ENCODE measurements at places on chromosomes 4 and X.

- no peak for DNase-seq
Observed at GRCh38 chrX:17072301-17072700, 125.8 kb downstream of the REPS2 start.

DNA sequence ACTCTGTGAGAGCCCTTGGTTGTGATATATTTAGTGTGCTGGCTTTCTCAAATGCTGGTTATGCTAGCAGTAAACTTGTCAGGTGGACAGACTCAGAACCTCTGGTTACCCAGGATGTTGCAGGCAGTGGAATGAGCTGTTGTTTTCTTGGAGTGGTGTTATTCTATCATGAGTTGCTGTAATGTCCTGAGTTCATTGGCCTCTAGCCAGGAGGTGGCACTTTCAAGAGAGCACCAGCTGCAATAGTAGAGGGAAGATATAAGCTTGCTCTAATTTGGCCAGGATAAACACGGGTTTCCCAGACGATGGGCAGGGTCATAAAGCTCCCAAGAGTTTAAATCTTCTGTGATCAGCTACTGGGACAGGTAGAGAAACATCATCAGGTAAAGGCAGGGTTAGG is 95.0 kb upstream of the UBQLN2 start:
- DNase-seq: no peak

- no peak for DNase-seq
Observed at GRCh38 chr4:15809058-15809457, 30.9 kb downstream of the CD38 start.

- DNase-seq: no peak
Observed at GRCh38 chr4:152220201-152220666, 315.7 kb downstream of the FBXW7 start.

DNA sequence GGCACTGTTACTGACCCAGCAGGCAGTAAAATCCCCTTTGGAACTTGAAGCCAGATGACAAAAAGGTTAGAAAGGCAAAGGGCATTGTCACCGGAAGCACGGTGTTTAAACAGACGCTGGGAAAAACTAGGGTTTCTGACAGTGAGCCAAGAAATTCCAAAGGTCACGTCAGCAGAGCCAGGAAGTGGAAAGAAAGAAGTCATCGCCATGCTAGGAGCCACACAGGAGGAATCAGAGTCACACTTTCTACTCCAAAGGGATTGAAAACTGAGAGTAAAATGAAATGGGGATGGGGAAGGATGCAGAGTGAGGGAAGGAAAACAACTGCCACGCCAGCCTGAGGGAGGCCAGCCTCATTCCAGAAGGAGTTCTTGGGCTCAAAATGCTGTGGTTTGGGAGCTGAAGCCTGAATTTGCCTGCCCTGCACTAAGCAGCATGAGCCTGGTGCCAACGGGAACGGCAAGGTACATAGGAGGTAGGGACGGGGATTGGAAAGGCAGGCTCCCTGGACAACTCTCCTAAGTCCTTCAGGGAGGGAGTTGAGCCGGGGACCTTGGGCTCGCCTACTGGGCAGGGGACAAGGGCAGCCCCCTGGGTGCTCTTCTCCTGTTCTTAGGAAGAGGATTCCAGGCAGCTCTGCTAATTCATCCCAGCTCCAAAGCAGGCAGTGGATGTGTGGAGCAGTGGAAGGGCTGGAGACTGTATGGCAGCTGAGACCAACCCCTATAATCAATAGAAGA is 66.8 kb downstream of the SOWAHB start:
- DNase-seq: no peak

DNA sequence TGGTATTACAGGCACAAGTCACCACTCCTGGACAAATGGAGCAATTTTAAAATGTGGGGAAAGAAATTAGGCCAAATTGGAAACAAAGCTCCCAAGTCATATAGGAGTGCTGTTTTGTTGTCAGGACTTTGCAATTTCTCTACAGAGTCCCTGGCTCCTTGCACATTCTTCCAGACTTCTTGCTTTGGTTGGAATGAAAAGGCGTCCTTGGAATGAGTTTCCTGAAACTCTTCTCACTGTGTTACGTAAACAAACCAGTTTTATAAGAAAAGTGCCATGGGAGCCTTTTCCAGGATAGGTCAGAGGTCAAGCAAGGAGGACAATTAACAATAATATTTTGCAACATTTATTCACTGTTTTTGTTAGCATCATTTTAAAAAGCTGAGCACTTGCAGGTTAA is 32.4 kb upstream of the KIT start:
- no peak for DNase-seq

GRCh38 chrX:140767646-140768045 is 58.1 kb downstream of the LINC00632 start:
- no peak for DNase-seq

GRCh38 chr4:3124070-3124767 is 49.7 kb downstream of the HTT start:
- DNase-seq: no peak

DNA sequence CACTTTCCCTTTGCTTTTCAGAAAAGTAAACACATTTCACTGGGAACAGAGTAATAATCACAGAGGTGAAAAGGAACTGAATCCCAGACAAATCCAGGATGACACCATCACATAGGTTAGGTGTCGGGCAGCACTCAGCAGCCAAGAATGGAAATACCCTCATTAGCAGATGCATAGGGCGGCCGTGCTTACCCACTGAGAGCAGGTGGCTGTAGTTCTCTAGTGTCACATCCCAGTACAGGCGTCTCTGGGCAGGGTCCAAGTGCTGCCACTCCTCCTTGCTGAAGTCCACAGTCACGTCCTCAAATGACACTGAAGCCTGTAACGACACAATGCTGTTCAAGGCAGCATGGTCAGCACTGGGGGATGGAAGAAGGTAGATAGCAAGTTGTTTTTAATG is 26.9 kb downstream of the ZNF41 start:
- DNase-seq: no peak

GRCh38 chr4:100450449-100450848 is 67.4 kb downstream of the EMCN start:
- no peak for DNase-seq

DNA sequence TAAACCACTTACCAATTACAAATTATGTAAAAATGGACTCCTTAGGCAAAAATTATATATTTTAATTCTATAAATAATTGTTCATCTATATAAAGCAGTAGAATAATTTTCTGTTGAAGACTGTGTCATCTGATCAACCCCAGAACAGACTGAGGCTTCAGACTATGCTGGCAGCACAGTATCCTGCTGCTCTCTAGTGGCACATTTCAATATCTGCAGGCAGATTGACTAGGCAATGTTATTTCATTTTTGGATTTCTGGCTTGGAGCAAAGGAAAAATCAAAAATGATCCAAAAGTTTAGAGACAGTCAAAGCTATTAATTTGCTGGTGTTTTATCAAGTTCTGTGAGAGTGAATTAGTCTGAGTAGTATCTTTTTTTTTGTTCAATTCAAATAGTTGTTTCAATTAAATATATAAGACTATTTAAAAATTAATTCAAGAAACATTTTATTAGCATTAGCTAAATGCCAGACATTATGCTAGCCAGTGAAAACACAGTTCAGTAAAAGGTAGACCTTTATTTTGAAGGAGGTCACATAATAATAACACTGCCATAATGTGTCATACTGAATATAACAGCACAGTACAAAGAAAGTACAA is 21.3 kb upstream of the SULT1E1 start:
- no peak for DNase-seq

DNA sequence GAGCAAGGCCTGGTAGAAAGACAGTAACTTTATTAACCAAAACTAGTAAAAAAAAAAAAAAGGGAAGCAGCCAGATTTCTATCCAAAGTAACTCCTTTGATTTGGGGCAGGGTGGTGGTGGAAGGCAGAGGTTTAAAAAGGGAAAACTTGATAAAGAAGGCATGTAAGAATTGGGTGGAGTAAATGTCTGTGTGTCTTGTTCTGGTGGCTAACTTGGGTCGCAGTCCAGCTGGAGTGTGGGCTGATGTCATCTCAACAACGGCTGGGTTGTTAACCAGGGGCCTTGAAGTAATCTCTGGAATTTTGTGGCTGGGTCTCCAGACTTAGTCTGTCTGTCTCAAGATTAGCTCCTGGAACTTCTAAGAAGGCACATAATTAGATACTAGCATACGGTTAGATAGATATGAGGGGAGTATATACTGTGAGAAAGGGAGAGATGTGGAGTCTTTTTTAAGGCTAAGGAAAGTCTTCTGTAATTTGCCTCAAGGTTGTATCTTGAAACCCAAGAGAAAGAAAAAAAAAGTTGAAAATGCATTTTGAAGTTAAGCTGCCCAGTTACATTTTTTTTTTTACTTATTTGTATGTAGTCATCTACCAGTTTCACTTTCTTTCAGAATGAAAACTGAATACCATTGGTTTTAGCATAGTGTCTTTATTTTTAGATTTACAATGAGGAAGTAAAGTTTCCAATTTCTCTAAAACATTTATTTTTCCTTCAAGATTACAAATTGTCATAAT is 48.3 kb downstream of the MTHFD2L start:
- DNase-seq: no peak

DNA sequence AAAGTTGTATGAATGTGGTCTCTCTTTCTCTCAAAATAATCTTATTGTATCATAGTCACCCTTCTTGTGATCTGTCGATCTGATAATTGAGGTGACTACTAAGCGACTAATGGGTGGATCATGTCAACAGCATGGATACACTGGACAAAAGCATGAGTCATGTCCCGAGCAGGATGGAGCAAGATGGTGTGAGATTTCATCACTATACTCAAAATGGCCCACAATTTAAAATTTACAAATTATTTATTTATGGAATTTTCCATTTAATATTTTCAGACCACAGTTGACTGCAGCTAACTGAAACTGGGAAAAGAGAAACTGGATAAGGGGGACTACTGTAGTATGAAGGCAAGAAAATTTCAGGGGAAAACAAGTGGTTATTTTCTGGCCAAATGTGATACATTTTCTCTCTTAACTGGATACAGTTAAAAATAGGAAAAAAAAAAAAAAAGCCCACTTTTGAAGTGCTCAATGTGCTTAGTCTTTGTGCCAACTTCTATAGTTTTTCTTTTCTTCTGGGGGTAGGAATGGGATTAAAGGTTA is 25.3 kb downstream of the FAM241A start:
- DNase-seq: no peak

DNA sequence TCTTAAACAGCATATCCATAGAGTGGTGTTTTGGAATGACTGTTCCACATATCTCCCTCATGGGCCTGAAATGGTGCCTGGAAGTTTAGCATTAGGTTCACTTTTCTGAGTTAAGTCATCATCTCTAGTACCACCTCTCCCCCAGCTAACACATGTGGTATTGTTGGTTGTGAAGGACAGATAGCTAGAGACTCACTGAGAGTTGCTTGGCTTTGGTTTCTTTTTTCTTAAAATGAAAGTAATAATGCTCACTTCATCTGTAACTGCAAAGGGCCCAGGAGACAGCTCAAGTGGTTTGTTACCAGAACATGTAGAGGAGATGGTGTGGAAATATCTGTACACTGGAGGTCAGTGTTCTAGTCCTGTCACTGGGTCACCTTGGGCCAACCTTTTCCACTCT is 90.9 kb downstream of the EFNB1 start:
- DNase-seq: no peak
